Mesendoderm (in vitro differentiated cells): ENCODE measurements at places on chromosomes 1 and 21.

- no peak for DNase-seq
Measured at GRCh38 chr1:230832476-230832875, 35.8 kb downstream of the C1orf198 start.

DNA sequence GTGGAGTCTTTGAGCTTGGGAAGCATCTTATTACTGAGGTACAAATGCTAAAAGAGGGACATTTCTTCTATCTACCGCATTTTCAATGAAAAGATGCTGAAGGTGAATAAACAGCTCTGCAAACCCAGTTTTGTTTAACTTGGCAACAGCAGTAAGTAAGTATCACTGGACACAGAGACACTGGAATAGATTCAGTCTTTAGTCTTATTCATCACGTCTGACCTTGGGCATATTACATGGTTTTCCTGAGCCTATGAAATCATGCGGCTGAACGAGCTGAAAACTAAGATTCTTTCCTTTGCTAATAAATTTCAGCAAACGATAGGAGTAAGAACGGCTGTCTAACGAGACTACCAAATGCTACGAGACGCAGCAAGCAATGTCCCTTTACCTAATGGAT lies 207.4 kb downstream of the GABPA start:
- DNase-seq = no peak

- DNase-seq = peak; percentile 77
Measured at GRCh38 chr1:17606826-17607440, 67.4 kb downstream of the ARHGEF10L start.

- no peak for DNase-seq
Measured at GRCh38 chr1:10934150-10934818, 78.2 kb upstream of the TARDBP start.

GRCh38 chr21:43361127-43361492 lies 65.8 kb downstream of the SIK1 start:
- DNase-seq = peak; percentile 55

- DNase-seq = no peak
Measured at GRCh38 chr1:160863774-160864131, 1.1 kb upstream of the CD244 start.

DNA sequence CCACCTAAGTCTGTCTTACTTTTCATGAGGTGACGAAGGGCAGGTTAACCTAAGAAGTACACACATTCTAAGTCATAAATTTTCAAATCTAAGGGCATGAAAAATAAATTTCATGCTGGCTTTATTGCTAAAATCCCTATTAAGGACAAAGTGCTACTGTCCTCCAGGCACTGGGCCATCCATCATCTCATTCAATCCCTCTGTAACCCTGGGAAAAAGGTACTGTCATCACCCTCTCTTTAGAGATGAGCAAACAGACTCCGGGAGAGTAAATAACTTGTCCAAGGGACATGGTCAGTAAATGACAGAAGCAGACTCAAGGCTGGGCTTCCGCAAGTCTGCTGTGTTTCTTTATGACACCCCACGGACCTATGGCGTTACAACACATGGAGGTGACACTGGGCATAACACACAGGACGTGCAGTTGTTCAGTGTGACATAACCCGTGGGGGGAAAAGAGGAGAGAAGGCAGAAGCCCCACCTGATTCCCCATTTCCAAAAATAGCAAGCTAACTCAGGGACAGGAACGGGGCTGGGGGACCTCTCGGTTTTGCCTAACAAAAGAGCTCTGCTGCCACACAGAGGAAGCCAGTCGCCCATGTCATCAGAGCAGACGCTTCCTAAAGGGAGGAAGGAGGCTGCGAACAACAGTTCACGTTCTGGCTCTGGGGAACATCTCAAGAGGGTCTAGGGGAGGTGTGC lies 12.5 kb upstream of the SRM start:
- no peak for DNase-seq

DNA sequence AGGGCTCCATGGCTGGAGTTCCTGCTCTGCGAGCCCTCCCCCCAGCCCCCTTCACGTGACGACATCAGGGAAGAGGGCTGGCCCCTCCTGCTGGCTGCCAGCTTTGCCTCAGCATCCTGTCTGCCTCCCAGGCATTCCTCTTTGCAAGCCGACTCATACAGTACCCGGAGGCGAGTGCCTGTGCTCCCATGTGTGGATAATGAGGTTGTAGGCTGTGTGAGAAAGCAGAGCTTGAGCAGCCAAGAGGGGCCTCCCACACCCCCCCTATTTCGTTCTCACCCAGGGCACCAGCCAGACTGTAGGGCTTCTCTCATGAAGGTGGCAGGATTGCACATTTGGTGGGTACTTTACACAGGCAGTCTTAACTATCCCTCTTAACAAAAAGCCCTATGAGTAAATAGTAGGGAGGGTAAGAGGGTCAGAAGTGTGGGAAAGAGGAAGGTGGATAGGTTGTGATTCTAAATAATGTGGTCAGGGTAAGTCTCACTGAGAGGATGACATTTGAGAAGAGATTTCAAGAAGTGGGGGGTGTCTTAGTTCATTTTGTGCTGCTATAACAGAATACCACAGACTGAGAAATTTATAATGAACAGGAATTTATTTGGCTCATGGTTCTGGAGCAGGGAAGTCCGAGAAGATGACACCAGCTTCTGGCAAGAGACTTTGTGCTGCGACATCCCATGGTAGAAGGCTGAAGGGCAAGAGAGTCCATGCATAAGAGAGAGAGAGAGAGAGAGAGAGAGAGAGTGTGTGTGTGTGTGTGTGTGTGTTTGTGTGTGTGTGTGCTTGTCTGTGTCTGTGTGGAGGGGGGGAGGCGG lies 113.5 kb downstream of the OMA1 start:
- DNase-seq = peak; percentile 95

DNA sequence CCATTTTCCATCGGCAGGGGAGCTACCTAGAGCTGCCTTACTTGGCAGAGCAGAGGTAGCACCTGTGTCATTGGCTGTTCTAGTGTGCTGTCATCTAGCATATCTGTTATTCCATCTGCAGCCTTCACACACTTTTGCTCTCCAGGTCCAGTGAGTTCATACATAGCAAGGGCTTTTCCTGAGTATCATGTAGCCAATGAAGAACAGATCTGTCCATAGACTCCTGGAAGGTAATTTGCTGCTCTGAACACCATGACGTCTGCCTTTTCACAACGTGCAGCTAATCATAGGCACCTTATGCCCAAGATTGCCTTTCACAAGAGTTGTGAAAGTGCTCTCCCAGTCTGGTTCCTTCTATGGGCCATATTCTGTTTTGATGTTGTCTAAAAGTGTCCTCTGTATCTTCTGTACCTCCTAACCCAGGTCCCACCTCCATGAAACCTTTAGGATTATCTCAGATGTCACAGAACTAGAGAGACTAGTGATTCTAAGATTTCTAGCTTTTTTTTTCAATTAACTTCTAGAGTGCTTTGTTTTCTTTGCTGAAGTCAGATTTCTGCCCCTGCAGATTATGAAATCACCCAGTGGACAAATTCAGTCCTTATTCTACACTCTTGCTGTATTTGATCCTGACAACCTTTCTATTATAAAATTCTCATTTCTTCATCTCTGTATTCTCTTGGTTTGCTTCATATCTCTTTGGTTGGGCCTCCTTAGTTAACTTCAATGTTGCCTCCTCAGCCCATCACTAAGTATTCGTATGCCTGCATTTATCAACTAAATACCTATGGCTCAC lies 134.8 kb downstream of the PBX1 start:
- DNase-seq = no peak

DNA sequence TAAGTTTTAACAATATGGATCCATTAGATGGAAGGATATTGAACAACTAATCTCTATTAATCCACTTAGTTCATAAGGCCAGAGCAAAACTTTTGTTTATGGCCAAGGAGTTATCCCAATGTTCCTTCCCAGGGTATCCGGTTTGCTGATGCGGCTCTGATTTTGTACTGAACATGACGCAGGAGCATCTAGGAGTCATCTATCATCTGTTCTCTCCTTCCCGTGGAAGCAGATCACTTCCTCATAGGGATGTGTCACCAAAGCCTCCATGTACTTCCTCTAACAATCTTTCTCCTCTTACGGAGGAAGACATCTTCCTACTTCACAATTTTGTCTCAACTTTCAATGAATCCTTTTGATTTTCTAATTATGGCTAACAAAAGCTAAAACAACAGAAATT lies 206.6 kb downstream of the APP start:
- DNase-seq = no peak

DNA sequence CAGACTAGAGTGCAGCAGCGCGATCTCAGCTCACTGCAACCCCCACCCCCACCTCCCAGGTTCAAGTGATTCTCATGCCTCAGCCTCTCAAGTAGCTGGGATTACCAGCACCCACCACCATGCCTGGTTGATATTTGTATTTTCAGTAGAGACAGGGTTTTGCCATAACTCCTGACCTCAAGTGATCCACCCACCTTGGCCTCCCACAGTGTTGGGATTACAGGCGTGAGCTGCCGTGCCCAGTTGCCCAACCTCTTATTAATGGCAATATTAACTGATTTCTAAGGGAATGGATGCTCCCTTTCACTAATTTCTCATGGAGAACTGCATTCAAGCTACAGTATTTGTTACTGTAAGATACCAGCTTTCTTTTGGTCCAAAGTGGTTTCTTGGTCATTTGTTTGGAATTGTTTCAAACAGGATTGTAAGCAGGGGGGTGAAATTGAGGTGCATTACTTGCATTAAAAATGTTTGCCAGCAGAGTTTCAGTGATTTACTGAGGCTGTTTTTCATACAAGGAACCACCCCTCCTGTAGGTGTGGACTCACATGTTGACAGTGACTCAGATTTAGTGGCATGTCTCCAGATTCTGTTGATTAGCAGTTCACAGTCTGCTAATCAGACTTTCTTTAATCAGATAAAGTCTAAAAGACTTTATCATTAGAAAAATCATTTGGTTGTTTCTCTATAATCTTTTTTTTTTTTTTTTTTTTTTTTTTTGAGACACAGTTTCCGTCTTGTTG lies 3.9 kb upstream of the TGFBR3 start:
- peak; percentile 18 for DNase-seq

DNA sequence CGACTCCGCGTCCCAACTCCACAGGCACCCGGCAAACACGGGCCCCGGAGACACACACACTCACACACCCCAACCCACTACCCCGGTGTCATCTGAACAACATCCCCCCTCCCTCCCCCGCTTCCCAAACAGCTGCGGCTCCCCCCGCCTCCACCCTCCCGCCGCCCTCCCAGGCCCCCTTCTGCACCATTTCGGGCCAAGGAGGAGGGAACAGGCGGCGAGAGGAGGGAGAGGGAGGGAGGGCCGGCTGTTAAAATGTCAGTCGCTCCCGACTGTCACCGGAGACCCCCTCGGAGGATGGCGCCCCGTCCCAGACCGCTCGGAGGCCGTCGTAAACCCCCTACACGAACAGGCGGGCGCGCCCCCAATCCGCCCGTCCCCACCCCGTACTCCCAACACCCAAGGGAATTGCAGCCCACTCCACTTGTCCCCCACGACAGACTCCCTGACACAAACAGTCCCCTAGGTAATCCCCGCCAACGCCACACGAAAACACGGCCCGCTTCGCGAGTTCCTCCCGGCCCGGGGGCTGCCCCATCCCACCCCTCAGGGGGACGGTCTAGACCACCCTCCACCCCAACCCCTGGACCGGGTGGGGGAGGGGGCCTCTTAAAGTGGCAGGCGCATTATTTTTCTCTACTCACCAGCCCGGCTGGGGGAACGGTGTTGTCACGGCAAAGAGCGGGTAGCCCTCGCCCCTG lies 583 bp downstream of the MEF2D start:
- peak; percentile 50 for DNase-seq

DNA sequence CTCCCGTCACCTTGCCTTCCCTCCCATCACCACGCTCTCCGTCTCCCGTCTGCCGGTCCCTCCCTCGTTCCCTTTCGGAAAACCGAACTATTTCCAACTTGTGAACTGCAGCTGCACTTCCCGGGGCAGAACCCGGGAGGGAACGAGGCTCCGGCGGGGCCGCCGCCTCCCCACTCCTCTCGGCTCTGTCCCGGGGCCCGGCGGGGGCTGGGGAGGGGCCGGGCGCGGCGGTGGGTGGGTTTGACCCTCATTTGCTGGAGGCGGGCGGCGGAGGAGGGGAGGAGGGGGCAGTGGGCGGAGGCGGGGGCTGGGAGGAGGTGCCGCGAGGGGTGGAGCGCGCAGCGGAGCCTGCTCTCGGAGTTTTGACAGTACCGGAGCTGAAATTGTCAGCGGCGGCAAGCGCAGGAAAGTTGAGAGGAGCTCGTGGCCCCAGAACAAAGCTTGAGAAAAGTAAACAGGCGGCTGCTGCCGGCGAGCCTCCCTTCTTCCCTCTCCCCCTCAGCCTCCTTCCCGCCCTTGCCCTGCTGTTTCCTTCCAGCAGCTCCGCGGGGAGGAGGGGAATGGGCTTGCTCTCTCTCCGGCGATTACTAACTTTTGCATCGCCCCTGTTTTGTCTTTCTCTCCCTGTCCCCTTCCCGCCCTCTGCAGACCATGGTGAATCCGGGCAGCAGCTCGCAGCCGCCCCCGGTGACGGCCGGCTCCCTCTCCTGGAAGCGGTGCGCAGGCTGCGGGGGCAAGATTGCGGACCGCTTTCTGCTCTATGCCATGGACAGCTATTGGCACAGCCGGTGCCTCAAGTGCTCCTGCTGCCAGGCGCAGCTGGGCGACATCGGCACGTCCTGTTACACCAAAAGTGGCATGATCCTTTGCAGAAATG lies 2.9 kb downstream of the LMO4 start:
- DNase-seq = peak; percentile 96

- no peak for DNase-seq
Measured at GRCh38 chr1:48524892-48525467, 53.0 kb upstream of the SPATA6 start.

DNA sequence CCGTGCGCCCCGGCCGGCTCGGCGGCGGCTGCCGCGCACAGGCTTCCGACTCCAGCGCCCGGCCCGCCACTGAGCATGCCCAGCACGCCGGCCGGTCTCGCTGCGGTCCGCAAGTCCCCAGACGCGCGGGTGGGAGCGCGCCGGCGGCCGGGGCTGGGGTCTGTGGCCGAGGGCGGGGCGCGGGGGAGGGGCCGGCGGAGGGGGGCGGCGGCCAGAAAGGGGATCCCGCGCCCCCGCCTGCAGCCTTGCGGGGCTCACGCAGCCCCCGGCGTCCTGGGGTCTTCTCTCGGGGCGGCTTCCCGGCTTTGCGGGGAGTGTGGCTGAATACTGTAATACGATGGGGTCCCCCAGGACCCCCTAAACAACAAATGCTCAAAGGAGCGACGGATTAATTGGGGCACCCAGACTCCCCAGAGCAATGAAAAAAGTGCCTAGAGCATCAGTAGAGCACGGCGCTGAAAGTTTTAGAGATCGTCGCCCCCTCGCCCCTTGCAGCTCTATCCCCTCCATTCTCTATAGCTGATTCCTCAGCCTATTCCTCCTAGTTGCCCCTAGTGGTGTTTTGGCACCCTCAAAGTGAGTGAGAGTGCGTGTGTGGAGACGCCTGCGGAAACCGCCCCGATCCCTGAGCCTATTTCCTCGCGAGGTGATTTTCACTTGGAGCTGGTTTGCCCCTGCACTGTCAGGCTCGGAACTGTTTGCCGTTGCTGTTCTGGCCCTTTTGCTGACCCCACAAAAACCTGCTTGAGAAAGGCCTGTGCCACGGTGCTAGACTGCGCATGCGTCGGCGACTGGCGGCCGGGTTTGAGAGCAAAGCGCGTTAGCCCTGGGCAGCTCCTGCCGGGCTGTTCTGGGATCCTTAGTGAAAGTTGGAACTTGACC lies at the start of gene VAV3:
VAV3 (minus strand) TSS at position 71 of the 882 bp plus-strand sequence. CDS start 311 bp downstream, outside the sequence.
- peak; percentile 94 for DNase-seq

- peak; percentile 84 for DNase-seq
Measured at GRCh38 chr1:221228594-221228993, 349.4 kb downstream of the HLX start.

GRCh38 chr1:43460988-43461693 lies 7.4 kb upstream of the HYI start:
- no peak for DNase-seq
